ENCODE measurements at places on chromosomes 16 and 17. TPM values are rescaled to one million over a fixed set of nuclear protein-coding genes. Genes with fewer than 3 reads are reported as not detected.

Gene C17orf50
- total RNA-seq: not detected

Gene FKBP10
- total RNA-seq: 276 TPM

Gene ZNF689
- 2.5 TPM for total RNA-seq

Gene ADAM11
- 0.32 TPM for total RNA-seq

Gene SMIM36
- total RNA-seq: not detected

Gene TLE7
- not detected for total RNA-seq

Gene SLC13A2
- total RNA-seq: not detected

Gene NACA2
- total RNA-seq: not detected

Gene KIAA0753
- 9.0 TPM for total RNA-seq

Gene GDPD1
- 0.43 TPM for total RNA-seq

Gene TBC1D3H
- not detected for total RNA-seq

Gene GCGR
- not detected for total RNA-seq

Gene CTRB1
- total RNA-seq: not detected

Gene ABAT
- total RNA-seq: 2.7 TPM

Gene ESRP2
- total RNA-seq: 0.16 TPM

Gene GUCY2D
- total RNA-seq: 0.09 TPM

Gene CRISPLD2
- total RNA-seq: 3.1 TPM

Gene OR2C1
- total RNA-seq: 0.43 TPM

Gene PCTP
- 12.3 TPM for total RNA-seq

Gene MAF
- total RNA-seq: 29.0 TPM

Gene BFAR
- total RNA-seq: 33.1 TPM

Gene SPIRE2
- total RNA-seq: 1.6 TPM

Gene NXPH3
- 0.17 TPM for total RNA-seq

Gene OR1A1
- not detected for total RNA-seq

Gene SLC6A2
- total RNA-seq: not detected

Gene POLR3E
- total RNA-seq: 20.3 TPM

Gene DCTN5
- total RNA-seq: 84.8 TPM

Gene NOG
- total RNA-seq: under 0.01 TPM

Gene BRIP1
- 2.0 TPM for total RNA-seq

Gene SLC9A5
- total RNA-seq: 2.2 TPM

Gene TEX14
- total RNA-seq: under 0.01 TPM

Gene KRTAP2-3
- total RNA-seq: not detected

Gene LITAFD
- total RNA-seq: not detected

Gene WNT9B
- not detected for total RNA-seq

Gene VWA3A
- total RNA-seq: 0.09 TPM

Gene ZCCHC14
- 14.0 TPM for total RNA-seq

Gene LRRC46
- total RNA-seq: not detected

Gene KRTAP9-9
- not detected for total RNA-seq

Gene DCXR
- total RNA-seq: 25.1 TPM

Data from bronchial smooth muscle cell (primary cell).